ENCODE measurements at places on chromosomes 3 and 15.
A peak's percentile ranks its signal among the peaks of the same experiment; 100 is the strongest.

- no peak for DNase-seq
These were observed 179.3 kb downstream of the FRMD5 start for GRCh38 chr15:44015545-44016305.

- no peak for DNase-seq
These were observed 25.7 kb downstream of the IQGAP1 start for GRCh38 chr15:90413411-90414379.

GRCh38 chr3:128432301-128432970 lies 34.3 kb downstream of the DNAJB8 start:
- no peak for DNase-seq

- DNase-seq = peak; percentile 16
These were observed 55.6 kb downstream of the CGGBP1 start for GRCh38 chr3:88003115-88003755.

- DNase-seq = peak; percentile 45
These were observed 66.6 kb downstream of the SLC12A8 start for GRCh38 chr3:125145751-125146475.

DNA sequence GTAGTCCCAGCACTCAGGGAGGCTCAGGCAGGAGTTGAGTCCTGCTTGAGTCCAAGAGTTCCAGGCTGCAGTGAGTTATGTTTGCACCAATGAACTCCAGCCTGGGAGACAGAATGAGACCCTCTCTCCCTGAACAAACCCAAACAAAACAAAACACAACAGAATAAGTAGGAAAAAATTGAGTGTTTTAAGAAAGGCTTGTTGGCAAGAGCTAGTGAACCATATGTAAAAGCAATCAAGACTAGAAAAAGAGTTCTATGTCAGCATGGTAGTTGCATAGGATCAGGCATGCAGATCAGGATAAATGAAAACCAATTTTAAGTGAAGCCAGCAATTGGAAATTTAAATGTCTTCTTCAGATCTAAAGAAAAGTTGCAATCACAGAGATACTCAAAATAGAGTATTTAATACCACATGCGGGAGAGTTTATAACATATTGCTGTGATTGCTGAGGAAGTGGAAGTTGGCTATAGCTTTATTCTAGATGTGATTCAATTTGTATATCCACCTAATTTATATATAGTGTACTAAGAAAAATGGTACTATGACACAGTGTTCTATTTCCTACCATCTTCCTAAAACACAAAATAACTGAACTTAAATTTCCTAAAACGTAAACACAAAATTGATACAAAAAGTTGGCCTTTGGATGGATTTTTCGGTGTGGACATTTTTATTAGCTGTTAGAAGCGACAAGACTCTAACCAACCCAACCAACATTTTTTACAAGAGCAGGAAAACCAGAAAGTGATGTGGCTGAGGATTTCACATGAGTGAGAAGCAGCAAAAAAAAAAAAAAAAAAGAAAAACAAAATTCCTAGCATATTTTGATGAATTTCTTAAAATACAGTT lies 101.9 kb upstream of the ROBO1 start:
- no peak for DNase-seq

DNA sequence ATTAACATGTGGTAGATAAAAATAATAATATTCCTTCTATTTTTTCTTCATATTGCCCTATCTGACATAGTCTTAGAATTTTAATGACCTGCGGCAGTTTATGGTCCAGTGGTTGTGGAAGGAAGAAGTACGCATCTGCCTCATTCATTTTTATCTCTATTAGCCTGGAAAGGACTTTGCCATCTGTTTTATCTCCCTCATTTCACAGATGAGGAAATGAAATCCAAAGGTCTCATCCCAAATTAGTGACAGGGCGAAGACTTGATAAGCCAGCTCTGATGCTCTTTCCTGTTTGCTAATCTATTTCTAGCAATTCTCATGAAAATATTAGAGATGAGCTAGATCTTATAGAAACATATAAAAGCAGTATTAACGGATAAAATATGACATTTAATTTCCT lies 113.3 kb downstream of the KLHL25 start:
- no peak for DNase-seq

DNA sequence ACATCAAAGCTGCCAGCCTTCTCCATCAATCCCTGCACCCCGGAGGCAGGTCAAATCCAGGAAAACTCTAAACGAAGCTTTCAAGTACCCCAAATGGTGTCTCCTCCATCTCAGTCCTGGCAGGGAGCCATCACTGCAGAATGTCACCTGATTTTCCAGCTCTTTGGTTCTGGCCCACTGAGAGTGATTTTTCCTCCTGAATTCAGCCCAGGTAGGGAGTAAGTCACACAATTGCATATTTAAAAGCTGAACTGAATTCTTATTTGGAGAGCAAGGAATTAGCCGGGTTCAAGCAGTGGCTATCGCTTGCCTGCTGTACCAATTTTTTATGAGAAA lies 5.3 kb downstream of the RFTN1 start:
- no peak for DNase-seq

DNA sequence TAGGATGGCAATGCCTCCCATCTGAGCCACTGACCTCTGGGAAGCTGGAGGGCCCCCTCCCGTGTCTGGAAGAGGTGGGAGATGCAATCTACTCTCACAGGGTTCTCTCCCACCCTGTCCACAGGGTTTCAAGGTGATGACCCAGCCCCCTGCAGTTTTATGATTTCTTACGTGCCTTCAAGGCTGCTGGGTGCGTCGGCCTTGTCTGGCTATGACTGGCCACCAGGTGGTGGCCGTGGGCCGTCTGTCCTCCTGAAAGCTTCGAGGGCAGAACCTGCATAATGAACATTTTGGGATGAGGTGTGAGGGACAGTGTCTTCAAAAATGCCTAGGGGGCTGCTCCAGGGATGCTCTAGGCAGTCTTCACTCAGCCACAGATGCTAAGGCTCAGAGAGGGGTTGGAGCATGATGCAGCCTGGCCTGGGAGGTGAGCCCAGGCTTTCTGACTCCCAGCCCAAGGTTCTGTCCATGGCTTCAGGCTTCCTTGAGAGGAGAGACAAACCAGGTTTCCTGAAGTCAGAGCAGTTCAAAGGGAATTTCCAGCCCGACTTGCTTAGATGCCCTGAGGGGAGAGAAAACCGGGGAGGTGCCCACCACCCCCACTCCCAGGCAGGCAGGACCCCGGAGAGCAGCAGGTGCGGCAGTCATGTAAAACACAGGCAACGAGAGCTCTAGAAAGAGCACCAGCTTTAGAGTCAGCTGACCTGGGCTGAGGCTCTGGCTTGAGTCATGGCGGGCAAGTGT lies 18.7 kb downstream of the ISG20 start:
- DNase-seq = peak; percentile 62

GRCh38 chr15:34014556-34014955 lies 24.4 kb downstream of the AVEN start:
- no peak for DNase-seq

- no peak for DNase-seq
These were observed 9.8 kb downstream of the GXYLT2 start for GRCh38 chr3:72897758-72898007.

GRCh38 chr15:85778107-85778776 lies 16.5 kb downstream of the KLHL25 start:
- DNase-seq = no peak

DNA sequence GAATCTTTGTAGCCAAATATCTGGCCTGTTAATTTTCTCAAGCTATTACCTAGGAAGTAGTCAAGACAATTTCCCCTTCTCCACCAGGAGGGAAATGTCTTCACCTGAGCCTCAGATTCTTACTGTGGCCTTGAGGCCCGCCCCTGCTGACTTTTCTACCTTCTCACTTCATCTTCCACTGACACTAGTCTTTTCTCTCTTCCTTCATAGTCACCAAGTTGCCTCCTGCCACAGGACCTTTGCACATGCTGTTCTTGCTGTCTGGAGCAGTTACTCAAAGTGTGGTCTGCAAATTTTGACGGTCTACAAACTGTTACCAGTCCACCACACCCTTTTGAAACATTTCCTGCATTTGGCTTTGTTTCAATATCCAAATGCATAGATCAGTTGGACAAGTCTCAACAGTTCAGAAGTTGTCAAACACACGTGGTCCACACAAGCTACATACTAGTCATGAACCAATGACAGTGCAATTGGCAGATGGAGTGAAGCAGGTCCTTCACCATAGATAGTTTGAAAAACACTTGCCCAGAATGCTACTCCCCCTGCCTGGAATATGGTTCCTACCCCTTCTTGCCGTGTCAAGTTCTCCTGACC lies 100.5 kb downstream of the OSBPL10 start:
- DNase-seq = no peak

GRCh38 chr3:118977671-118978392 lies 56.8 kb downstream of the IGSF11 start:
- no peak for DNase-seq

DNA sequence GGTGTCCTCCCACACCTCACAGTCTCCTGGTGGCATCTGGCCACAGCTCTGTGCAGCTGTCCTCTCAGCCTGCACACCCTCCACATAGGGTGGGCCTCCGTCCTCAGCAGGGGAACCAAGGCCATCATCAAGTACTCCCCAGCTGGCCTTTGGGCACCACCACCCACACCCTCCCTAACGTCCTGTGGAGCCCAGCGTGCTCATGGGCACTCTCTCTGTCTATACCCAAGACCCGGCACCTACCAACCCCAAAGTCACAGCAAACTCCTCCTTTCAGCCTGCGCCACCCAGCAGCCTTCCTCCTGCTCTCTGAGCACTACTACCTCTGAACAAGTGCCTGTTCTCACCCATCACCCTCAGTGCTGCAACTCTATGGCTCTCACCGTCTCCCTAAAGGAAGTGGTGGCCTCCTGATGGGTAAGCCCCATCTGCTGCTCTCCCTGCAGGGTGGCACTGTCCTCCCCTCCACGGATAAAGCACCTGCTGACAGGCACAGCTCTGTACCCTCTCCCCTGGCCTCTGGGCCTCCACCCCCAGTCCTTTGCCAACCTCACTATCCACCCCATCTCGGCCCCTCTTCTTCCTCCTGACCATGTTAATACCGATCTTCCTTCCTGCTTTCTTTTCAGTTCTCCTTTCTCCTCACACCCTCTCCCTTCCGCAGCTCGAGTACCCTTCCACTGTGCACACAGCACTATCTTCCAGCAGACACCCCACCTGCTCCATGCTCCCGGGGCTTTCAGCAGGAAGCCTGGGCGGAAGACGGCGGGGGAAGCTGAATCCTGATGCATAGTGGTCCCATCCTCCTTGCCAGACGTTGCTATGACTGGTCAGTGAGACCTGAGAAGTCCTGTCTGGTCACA lies 31.5 kb downstream of the SLC41A3 start:
- peak; percentile 34 for DNase-seq

DNA sequence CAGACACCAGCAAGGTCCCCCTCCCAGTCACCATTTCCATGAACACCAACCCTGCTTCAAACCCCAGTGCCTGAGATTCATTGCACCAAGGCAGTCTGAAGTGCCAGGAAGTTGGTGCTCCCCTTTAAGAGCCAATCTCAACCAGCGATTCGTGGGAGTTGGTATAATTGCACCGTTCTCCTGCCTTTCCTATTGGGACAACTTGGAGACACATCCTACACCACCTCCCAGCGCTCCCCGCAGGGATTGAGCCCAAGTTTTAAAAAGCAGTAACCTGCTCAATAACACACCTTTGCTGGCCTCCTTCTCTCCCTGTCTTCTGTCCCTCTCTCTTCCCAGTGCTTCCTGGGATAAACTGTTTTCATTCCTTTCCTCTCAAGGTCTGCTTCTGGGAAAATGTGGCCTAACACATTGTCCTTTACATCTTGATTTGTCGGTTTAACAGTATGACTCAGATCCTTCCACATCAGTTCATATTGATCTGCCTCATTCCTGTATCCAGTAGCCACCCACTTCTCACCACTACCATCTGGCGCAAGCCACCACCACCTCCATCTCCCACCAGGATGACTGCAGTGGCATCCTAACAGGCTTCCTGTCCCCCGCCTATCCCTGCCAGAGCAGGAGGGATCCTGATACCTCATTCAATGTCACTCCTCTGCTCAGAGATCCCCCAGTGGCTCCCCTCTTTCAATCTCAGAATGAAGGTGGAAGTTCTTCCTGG lies 37.8 kb upstream of the HRH1 start:
- DNase-seq = no peak

GRCh38 chr3:89353465-89353864 lies 246.0 kb downstream of the EPHA3 start:
- no peak for DNase-seq

DNA sequence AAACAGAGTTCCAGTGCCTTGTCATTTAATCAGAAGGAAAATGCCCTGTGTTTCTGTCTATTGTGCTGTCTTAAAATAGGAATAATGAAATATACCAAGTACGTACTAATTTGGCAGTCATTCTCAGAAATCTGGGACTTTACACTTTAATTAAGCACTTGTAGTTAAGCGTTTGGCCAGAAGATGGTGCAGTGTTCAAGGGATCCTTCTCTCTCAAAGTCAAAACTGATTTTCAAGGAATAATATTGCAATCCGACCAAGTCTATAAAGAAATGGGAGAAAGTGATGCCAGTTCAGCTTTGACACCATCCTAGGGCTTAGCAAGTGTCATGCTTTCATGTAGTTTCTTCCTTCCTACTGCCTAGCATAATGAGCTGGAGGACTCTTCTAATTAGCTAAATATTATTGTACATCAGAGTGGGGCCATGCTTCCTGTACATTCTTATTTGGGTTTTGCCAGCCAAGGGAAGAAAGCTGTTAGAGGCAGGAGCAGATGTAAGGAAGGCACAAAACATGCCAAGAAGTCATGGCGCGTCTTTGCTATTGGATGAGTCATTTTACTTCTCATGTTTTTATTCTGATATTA lies 64.8 kb downstream of the SAMMSON start:
- DNase-seq = peak; percentile 18

DNA sequence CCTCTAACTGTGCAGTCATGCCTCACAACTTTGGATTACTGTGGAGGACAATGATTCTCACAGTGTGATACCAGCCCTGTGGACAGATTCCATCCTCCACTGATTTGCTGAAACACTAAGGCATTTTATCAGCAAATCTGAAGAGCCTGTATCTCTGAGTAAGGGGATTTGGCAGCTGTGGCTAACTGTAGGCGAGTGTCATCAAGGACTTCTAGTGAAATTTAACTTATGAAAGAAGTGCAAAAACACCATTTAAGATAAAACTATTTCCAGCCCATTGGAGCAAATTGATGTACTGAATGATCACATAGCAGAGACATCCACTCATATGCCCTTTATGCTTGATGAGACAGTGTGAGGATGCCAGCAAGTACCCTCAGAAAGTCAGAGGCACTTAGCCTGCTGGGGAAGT lies 13.9 kb upstream of the TMPRSS7 start:
- DNase-seq = no peak

DNA sequence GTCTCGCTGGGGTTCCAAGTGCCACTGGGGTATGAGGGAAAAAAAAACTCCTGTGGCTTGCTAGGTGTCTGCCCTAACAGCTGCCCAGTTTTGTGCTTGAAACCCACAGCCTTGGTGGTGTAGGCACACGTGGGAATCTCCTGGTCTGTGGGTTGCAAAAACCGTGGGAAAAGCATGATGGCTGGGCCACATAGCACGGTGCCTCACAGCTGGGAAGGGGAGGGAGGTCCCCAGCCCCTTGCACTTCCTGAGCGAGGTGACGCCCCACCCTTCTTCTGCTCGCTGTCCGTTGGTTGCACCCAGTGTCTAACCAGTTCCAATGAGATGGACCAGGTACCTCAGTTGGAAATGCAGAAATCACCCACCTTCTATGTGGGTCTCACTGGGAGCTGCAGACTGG lies 144.3 kb downstream of the KBTBD8 start:
- no peak for DNase-seq

- peak; percentile 24 for DNase-seq
These were observed 61.1 kb downstream of the DIPK2A start for GRCh38 chr3:144032531-144033239.

GRCh38 chr3:59404851-59405250 lies 355.0 kb upstream of the CFAP20DC start:
- DNase-seq = no peak

GRCh38 chr15:51030649-51031316 lies 63.9 kb downstream of the TNFAIP8L3 start:
- no peak for DNase-seq

GRCh38 chr3:151227266-151227806 lies 24.3 kb upstream of the GPR171 start:
- DNase-seq = no peak

GRCh38 chr3:71130471-71131374 lies 452.8 kb downstream of the FOXP1 start:
- peak; percentile 17 for DNase-seq

Data from GM10248 (cell line).